ENCODE measurements at places on chromosomes 3 and 15.

GRCh38 chr3:50450209-50450921 lies 53.1 kb downstream of the CACNA2D2 start:
- no peak for DNase-seq

GRCh38 chr3:72078676-72079368 lies 293.9 kb upstream of the PROK2 start:
- DNase-seq = no peak

GRCh38 chr3:48370333-48370713 lies 1.7 kb upstream of the FBXW12 start:
- no peak for DNase-seq

- no peak for DNase-seq
These were observed 1297.6 kb upstream of the ALCAM start for GRCh38 chr3:104069114-104069513.

- DNase-seq = no peak
These were observed 8.0 kb downstream of the DNAJA4 start for GRCh38 chr15:78272316-78272715.

- no peak for DNase-seq
These were observed 71.1 kb downstream of the MGLL start for GRCh38 chr3:127751163-127751621.

DNA sequence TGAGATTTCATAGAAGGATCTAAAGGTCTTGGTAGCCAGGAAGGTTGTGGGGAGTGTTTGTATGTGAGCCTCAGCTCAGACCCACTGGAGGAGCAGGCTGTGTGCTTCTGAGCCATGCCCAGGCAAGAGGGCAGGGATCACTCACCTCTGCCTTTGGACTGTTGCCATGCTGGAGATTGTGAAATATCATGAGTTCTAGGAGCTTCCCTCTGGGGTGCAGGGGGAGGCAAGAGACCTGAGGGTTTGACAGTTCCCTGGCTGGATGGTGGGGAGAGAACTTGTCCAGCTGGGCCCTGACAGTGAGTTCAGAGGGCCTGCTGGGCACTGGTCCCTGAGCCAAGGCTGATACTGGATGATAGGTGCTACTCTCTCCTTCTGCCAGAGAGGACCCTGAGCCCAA lies 6.0 kb downstream of the SLC6A1 start:
- DNase-seq = no peak

- no peak for DNase-seq
These were observed 70.9 kb downstream of the CGGBP1 start for GRCh38 chr3:87987952-87988351.

DNA sequence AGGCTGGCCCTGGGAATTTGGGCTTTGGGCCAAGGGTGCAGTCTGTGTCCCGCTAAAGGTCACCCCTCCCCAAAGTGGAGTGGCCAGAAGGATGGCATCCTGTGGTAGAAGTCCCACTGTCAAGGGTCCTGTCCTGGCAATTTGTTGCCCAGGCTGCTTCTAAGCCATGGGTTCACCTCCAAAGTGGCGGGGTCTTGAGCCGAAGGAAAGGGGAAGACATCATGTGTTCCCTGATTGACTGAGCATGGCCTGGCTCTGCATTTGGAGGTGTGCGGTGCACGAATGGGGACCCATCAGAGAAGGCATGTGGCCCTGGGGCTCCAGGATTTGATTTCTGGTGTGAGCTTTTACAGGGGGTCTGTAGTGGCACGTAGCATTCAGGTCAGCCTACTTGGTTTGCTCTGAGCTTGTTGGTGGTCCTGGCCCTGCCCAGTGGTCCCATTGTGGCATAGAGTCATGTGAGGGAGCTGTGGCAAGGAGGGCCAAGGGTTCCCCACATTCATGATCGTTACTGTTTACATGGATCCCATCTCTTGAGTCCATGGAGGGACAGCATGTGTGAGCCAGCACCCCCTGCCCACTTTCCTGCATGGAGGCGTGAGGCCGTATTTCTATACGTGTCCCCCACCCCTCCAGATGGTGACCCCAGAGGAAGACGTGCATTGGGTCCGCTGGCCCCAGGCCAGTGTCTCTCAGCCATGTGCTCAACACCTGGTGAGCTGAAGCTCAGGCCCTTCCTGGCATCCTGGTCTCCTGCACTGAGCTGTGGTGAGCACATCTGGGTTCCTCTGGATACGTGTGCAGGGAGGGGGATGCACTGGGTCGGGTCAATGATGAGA lies 225.1 kb downstream of the SNRPN start:
- no peak for DNase-seq

DNA sequence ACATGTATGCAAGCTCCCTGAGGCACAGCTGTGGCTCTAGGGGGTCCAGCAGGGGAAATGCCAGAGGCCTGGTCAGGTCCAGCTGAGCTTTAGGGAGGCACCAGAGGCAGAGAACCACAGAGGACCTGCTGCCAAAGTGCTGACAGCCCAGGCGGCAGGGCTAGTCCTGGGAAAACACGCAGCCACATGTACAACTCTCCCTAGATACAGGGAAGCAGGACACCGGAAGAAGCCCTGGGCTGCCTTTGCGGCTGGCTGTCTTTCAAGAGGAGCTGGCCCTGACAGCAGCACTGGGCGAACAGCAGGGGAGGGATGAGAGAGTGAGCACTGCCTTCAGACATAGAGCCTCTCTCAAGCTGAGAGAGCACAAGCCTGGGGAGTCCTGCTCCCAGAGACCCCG lies 40.7 kb downstream of the RFT1 start:
- no peak for DNase-seq

GRCh38 chr15:64690008-64690407 lies 85.4 kb downstream of the RBPMS2 start:
- DNase-seq = no peak

DNA sequence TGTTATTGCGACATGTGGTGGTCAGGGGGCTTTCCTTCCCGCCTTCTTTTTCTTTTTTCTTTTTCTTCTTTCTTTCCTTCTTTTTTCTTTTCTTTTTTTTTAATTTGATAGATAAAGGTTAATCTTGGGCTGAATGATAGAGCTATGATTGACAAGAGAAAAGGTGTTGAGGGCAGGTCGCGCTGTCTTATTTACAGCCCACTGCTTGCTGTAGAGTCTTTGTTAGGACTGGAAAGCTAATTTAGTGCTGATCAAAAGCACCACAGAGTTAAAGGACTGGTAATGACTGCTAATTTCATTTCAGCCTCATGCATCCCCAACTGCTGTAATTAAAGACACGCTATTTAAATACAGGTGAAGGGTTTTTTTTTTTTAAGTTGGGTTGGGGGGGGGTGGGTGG lies 10.6 kb upstream of the SOX2 start:
- DNase-seq = no peak

DNA sequence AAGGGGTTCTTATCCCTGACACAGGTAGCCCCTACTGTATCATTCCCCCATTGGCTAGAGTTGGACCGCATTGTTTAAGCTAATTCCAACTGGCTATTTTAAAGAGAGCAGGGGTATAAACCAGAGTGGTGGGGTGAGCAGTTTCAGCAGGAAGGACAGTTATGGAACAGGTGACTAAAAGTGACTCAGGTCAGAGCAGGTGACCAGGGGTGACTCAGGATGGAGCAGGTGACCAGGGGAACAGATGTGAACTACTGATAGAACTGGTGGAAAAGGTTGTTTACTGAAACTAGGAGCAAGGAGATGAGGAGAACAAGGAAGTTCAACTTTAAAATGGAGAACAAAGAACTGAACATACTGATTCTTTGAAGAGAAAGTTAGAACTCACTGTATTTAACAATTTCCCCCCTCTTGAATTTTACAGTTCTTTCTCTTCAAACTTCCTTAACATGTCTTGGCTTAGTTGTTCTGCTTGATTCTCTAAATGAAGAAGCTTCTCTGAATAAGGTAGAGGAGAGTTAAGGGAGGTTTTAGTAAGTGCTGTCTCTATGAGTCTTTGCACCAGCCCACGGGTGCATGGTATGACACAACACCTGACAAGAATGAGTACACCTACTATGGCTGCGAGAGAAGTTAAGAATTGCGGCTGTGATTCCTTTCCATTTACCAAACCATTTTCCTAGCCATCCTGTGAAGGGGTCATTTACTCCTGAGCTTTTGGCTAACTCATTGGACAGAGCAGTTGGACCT lies 83.4 kb upstream of the WNT7A start:
- DNase-seq = no peak

DNA sequence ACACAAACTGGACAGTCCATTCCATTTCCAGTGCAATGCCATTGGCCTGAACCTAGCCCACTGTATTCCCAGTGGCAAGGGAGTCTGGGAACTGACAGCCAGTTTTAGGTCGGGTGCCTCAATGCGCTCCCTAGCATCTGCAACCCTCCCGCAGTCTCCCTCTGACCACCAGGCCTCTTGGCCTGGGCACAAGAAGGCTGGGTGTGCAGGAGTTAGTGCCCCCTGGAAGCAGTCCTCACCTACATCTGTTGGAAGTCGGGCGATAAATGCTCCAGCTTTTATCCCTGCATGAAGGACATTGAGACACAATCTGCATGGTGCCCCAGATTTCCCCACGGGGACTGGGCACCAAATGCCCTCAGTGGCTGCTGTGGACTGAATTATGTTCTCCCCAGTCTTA lies 12.7 kb downstream of the C3orf22 start:
- DNase-seq = no peak

DNA sequence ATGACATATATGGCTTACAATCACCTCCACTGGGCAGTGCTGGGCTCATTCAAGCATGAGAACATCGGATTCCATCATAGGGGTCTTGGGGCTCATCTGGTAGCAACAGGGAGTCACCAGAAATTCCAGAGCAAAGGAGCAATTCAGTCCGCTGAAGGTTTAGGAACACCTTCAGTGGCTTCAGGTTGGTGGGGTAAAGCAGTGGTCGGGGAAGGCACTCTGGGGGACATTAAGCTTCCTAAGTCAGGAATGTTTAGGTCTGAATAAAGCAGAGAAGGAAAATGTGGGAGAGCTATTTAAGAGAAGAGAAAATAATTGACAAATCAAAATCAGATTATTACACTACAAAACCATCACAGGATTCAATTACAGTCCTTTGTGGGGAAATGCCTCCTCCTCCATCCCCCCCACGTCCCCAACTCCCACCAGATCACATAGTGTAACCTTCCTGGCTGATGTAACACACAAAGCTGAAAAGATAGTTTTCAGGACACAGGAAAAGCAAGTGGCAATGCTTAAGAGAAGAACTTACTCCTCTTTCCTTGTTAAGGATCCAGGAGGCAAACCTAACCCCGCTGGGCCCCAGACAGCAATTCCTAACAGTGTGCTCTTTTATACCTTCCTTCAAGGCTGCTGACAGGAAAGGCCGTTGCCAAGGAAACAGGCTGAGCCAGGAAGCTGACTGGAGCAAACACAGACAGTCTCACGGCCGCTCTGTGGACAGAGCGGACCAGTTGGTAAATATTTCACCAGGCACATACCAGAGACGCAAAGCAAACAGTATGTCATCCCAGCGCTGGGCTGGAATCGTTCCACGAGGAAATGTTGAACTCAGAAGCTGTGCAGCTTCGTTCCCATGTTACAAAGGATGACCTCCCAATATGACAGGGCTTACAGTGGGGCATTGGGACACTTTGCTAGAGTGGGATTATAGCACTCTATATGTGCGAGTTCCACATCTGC lies 57.5 kb upstream of the LMCD1 start:
- DNase-seq = no peak

GRCh38 chr15:89111961-89112340 lies 23.7 kb downstream of the ABHD2 start:
- DNase-seq = no peak

- no peak for DNase-seq
These were observed 118.3 kb upstream of the ATP2B2 start for GRCh38 chr3:10623578-10624275.

- DNase-seq = no peak
These were observed 353.6 kb downstream of the CLSTN2 start for GRCh38 chr3:140288595-140288994.

GRCh38 chr3:127486321-127486944 lies 104.1 kb downstream of the TPRA1 start:
- no peak for DNase-seq

DNA sequence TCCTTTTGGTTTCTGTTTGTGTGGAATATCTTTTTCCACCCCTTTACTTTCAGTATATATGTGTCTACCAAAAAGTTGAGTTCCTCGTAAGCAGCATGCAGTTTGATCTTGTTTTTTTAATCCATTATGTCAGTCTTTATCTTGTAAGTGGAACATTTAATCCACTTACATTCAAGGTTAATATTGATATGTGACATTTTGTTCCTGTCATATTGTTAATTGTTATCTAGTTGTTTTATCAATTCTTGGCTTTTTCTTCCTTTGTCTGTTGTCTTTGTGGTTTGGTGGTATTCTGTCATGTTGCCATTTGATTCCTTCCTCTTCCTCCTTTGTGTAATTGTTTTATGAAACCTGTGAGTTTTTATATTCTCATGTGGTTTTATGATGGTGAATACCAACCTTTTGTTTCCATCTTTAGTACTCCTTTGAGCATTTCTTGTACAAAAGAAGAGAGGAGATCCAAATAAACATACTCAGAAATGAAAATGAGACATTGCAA lies 43.4 kb upstream of the XCR1 start:
- no peak for DNase-seq

GRCh38 chr3:100533176-100533575 lies 40.8 kb downstream of the TMEM45A start:
- DNase-seq = no peak

Measured in NCI-H524 treated with DMSO at 0.1 percent for 48 hours (cell line).